Fibroblast of villous mesenchyme (primary cell): ENCODE measurements at places on chromosomes 12 and 14. TPM values are rescaled to one million over a fixed set of nuclear protein-coding genes. Genes with fewer than 3 reads are reported as not detected.
A peak's percentile ranks its signal among the peaks of the same experiment; 100 is the strongest.

Gene CLEC12A
- total RNA-seq: not detected in 2 replicates

DNA sequence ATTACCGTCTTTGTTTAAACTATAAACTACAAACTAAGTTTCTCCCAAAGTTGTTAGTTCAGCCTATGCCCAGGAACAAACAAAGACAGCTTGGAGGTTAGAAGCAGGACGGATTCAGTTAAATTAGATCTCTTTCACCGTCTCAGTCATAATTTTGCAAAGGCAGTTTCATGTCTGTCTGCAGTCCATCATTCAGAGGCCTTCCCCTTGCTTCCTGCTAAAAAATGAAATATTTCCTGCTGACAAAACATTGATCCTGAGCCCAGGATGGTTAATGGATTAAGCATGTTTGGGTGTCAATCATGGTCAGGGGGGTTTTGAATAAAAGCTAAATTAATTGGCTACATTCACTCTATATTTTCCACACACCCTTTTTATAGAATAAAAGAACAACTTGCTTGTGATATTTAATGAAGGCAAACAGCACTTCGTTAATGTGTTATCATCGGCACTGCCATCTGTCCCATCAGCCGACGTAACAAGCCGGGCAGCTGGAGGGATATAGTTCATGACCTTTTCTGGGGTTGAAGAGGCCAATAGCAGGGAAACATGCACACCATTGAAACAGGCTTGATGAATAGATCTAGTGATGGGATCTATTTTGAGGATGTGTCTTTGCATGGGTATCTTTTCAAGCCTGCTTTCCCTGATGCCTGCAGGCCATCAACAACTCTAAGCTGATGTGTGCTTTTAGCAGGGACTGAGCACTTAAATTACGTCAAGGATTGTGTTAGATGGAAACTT lies 521.3 kb upstream of the TMEM132C start:
- DNase-seq: no peak

DNA sequence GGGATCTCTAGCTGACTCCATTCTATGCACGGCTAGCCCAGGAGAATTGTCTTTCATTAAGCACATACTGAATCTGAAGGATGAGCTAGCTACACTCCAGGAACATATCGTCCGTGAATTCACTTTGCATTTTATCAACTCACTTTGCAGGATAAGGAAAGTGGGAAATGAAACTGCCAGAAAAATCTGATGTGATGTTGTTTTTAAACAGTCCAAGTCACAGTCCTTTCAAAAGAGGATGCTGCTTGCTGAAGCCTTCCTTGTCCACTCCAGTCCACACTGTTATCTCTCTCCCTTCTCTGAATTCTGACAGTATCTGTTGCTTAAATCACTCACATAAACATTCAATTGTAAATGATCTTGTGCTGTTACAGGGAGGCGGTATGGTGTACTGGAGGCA lies 12.7 kb upstream of the TMCC3 start:
- DNase-seq: no peak

DNA sequence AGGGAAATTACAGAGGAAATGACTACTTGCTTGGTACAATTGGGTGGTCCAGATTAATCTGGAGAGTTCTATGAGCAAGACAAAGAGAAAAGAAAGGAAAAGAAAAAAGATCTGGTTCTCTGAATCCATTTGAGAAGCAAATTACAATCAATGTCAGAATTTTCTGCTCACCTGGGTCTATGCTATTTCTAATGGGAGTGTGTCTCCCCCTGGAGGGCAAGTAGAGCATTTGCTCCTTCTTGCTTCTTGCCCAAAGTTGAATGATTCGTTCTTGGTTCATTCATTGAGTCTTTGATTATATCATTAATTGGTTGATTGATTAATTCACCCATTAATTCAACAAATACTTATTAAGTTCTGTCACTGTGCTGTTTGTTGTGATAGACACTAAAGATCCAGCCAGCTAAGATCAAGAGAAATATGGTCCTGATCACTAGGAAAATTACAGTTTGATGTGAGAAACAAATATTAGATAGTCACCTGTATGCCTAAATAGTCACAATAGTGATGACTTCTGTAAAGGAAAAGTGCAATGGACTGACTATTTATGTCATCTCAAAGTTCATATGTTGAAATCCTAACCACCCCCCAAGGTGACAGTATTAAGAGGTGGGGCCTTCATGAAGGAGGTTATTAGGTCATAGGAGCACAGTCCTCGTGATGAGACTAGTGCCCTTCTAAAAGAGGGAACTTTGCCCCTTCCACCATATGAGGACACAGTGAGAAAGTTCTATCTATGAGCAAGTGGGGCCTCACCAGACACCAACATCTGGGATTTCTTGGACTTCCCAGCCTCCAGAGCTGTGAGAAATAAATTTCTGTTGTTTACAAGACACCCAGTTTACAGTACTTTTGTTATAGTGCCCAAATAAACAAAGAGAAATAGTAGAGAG lies 8.0 kb upstream of the ASB8 start:
- DNase-seq: peak; percentile 72

DNA sequence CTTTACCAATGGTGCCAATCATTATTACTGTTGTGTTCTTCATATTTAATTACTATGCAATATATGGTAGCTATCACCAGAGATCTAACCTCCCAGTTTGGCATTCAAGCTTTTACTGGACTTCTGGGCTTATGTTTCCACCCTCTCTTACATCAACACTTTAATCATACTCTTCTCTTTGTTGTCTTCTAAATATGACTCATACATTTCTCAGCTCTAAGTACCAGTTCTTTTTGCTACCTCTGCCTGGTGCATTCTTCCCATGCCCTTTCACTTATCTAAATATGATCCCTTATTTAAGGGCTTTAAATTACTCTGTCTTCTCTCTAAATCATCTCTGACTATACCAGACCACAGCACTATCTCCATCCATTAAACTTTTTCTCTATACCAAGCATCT lies 246.1 kb upstream of the CCDC196 start:
- DNase-seq: no peak

GRCh38 chr12:108511633-108512540 lies 3.2 kb upstream of the FICD start:
- DNase-seq: peak; percentile 65

DNA sequence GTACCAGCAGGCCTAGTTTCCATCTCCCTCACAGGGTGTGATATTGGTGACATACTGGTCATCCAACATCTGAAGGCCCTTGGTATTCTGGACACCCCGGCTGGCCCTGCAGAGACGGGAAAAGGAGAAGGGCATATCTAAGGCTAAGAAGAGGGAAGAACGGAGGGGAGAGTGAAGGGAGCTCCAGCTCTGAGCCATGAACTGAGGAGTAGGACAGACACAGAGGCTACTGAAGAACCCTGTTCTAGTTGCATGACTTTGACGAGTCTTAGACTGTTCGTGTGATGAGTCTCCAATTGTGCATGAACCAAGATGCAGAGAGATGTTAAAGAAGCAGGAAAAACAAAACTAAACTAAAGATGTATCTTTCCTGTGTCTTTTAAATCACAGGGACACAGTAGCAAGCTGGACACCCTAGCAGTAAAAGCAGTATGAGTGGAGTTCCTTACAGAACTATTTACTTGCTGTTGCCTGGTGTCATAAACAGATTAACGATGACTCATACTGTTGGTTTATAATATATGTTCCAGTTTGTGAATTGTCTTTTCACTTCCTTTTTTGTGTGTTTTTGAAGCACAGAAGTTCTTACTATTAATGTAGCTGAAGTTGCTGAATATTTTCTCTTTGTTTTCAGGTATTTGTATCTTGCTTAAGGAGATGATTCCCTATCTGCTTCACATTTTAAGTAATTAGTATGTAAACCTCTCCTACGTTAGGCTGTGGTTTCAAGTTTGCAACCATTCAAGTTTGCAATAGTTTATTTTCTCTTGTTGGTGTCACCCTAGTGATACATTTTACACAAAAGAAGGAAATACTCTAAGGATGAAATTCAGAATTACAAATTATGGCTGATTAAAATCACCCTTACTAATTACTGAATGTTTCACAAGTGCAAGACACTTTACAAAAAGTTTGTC lies 15.7 kb downstream of the FAR2 start:
- DNase-seq: peak; percentile 75

DNA sequence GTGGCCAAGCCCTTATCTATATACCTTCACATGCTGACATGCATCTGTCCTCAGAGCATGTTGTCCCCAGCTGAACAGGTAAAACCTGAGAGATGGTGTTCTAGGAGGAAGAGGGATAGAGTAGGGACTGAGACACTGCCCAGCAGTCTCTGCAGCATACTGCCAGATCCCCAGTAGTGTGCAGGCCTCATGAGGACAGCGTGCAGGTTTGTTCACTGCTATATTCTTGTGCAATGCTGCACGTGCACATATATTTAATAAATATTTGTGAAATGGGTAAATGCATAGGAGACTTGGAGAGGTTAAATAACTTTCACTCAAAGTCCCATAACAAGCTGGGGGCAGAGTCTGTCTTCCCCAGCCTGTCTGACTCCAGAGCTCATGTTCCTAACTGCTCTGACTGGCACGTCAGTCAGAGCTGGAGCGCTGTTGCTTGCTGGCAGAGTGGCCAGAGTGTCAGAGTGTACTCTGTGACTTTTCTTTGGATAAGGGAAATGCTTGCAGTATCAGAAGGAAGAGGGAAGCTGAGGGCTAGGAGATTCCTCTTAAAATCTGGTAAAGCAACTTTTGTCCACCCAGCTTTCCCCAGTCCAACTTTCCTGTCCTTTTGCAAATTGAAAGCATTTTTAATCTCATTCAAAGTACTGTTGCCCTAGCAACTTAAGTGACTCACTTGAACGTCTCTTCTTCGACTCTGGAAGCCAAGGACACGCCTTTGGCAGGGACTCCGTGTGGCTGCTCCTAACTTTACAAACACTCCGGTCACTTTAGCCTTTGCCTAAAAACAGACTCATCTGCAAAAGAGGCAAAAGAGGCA lies 14.9 kb upstream of the POLR3B start:
- DNase-seq: peak; percentile 74

Gene PIGH
- total RNA-seq: 15.5 and 17.7 TPM in 2 replicates

GRCh38 chr12:12887471-12887870 lies 3.9 kb upstream of the GPRC5A start:
- no peak for DNase-seq

DNA sequence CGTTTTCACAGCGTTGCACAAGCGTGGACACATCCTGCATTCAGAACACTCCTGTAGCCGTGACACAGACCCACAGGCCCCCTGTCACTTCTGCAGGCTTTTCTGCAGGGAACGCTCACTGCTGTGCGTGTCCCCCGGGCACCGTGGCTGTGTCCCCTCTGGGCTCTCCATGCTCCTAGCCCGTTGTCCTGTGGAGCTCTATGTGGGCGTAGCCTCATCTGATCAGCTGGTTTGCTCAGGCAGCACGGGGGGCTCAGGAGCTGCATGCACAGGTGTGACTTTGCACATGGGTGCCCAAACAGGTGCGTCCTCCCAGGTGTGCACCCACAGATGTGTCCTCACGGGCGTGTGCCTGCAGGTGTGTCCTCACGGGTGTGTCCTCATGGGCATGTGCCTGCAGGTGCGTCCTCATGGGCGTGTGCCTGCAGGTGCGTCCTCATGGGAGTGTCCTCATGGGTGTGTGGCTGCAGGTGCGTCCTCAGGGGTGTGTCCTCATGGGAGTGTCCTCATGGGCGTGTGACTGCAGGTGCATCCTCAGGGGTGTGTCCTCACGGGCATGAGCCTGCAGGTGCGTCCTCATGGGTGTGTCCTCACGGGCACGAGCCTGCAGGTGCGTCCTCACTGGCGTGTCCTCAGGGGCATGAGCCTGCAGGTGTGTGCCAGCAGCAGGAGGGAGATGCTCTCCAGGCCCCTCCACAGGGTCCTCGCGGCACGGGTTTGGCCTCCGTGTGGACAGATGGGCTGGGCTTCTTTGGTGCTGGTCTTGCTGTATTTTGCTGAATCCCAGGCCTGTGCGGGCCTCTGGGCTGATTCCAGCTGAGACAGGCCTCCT lies 17.5 kb downstream of the MTA1 start:
- DNase-seq: no peak

Gene HOXC13
- 0.32 TPM in 1 of 2 replicates, not detected in the other for total RNA-seq

GRCh38 chr14:61034416-61035120 lies 53.5 kb downstream of the SLC38A6 start:
- DNase-seq: no peak

Gene TAS2R20
- 5.2 and 5.5 TPM in 2 replicates for total RNA-seq

- no peak for DNase-seq
These were observed 20.2 kb downstream of the PLEKHD1 start for GRCh38 chr14:69504775-69505174.

- DNase-seq: no peak
These were observed 25.5 kb upstream of the MGP start for GRCh38 chr12:14911131-14911530.

GRCh38 chr12:77324416-77324762 lies 259.0 kb upstream of the E2F7 start:
- DNase-seq: no peak

DNA sequence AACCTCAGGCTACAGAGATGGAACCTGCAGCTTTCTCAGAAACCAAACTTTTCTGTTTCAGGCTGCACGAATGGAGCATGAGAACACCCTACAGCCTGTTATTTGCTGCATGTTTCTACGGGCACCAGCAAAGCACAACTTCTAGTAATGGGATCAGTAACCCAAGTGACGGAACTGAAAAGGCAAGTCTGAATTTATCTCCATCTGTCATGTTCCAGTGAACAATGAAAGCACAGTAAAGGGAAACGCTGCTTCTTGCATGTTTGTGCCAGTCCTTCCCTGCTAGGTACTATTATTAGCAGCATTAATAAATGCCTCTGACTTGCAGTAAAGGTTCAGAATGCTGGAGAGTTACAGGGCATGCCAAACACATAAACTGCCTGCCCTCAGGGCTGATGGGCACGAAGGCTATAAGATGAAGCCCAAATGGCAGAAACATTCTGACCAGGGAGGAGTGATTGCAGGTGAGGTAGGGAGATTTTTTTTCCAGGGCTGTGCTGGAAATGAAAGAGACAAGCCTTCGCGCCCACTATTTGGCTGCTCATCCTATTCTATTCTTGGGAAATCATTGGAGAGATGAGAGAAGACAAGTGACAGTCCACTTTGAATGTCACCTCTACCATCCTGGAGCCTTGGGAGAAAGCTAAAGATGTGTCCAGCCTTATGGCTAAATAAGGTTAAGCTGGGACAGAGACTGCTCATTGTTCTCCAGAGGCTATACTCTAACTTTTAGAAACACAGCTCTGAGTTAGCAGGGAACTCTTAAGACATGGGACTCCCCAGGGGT lies 100.4 kb upstream of the PLXNC1 start:
- no peak for DNase-seq

Gene PRPH
- total RNA-seq: under 0.01 TPM in 1 of 2 replicates, not detected in the other

Gene PTPRO
- total RNA-seq: under 0.01 TPM in 2 replicates

DNA sequence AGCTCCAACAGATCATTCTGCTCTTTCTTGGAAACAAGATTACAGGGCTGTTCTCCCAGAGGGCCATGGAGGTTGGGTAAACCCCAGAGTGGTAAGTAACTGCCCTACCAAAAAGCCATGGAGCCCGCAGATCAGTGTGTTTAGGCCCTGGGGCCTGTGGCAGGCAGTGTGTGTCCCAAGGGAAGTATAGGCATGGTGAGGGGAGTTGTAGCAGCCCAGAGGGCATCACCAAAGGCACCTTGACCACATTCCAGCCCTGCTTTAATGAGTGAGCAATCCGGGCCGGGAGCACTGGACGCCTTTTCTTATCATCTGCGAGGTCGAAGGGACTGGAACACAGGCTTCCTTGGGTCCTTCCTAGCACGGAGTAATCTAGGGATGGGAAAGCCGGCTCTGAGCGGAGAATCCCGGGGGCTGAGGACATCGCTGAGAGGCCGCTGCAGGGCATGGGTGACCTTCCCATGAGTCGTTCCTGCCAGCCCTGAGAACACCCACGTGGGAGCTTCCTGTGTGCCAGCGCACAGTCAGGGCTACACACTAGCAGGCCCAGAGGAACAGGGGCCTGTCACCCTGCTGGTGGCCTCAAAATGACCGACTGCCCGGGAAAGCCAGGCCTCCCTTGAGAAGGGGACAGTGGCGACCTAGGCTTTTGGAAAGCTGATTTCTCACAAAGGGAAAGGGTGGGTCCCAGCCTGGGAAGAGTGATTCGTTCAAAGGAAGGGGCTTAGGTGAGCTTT lies 91.3 kb downstream of the NINJ2 start:
- no peak for DNase-seq
